Fibroblast of the aortic adventitia (primary cell): ENCODE measurements at places on chromosomes 7 and 10.

- DNase-seq: no peak
Observed at GRCh38 chr7:158270856-158271413, 316.7 kb downstream of the PTPRN2 start.

GRCh38 chr7:144527051-144527471, 123.6 kb upstream of the NOBOX start:
- no peak for DNase-seq

DNA sequence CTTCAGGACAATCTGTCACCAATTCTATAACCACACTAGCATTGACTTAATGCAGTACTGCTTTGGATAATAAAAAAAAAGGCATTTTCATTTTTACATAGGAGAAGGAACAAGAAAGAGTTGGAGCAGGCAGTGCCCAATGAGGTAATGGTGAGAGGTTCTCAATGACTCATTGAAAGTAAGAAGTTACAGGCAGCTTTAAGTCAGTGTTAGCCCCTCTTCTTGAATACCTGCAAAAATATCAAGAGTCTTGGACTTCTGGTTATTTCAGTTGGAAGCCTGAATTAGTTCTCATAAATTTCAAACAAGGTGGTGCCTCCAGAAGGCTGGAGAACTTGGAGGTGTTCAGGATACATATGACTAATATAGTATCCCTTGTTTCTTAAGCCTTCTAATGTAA, 422.5 kb downstream of the HTR7 start:
- no peak for DNase-seq

GRCh38 chr10:89164080-89164479, 43.0 kb downstream of the CH25H start:
- DNase-seq: no peak

DNA sequence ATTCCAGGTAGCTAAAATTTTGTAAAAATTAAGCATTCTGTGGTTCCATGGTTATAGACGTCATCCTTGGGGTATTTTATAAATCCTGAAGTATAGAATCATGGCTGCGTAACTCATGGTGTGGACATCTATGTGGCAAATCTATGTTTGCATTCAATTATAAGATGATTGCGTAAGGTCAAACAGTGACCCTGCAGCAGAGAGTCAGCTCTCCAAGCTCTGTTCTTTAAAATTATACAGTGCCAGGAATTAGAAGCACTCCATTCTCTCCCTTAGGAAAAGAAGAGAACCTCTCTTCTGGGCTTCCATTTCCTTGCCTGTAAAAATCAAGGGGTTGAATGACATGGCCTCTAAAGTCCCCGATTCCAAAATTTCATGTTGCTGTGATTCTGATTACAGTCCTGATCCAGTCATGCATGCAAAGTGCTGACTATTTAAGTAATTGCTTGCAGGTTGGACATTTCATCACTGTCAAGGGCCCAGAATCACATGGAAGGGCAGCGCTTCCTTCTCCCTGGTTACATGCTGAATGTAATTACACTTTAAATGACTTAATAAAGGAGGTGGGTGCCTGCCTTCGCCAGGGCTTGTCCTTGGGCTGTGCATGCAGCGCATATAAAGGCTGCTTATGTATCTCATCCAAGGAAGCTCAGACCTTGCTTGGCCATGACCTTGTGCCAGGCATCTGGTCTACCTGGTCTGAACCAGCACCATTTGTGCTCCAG, 550.7 kb downstream of the TYW1 start:
- DNase-seq: no peak

DNA sequence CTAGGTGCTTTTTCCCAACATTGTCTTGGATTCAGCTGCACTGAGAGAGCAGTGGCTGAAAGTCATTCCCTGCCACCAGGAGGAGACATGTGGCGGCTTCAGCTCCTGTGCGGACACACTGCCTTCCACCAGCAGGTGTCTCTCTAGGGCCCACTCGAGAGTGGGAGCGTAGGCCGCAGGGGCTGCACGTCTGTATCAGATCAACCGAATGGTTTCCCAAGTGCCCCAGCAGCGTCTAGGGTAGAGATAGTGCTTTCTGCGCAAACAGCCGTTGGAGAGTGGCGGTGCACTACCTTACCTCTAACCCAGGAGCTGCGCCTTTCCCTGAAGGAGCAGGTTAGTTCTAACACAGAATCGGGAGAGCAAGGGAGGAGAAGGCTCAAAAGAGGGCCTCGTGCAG, 31.7 kb downstream of the PAPOLB start:
- DNase-seq: peak; percentile 45

- no peak for DNase-seq
Observed at GRCh38 chr7:80133361-80134114, 1.1 kb upstream of the GNAI1 start.

- peak; percentile 46 for DNase-seq
Observed at GRCh38 chr7:40403703-40404476, 269.1 kb downstream of the SUGCT start.

- no peak for DNase-seq
Observed at GRCh38 chr7:7554649-7555575, 11.8 kb upstream of the MIOS start.

DNA sequence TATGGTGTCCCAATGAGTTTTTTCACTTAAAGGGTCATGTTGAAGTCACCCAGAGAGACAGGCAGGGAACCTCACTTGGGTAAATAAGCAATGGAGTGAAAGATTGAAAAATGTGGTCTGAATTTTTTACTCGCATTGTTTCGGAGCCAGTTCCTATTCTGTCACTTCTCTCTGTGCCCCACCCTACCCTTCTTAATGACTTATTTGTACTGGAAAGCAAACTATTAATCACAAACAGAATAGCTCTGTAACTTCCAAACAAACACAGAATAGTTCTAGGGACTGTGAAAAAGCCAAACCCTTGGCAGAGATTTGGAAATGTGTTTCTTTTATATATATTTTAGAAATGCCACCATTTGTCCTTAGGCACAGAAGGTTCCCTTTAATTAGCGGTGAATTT, 76.0 kb downstream of the LRMDA start:
- DNase-seq: peak; percentile 27

- DNase-seq: peak; percentile 34
Observed at GRCh38 chr7:43112941-43113621, 634 bp downstream of the HECW1 start.

DNA sequence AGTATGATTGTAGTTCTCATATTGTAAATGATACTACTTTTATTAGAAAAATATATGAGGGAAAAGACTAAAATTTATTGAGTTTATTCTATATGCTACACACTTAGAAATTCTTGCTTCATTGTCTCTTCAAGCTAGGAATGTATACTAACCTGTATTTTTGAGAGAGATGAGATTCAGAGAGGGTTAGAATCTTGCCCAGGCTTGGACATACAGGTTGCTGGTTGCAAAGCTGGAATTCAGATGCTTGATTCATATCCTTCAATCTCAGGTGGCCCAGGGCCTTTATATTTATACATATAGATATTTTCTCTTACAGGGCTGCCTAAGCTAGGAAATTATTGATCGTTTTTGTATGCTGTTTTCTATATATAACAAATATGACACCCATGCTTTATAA, 324.2 kb downstream of the CDK14 start:
- DNase-seq: no peak

DNA sequence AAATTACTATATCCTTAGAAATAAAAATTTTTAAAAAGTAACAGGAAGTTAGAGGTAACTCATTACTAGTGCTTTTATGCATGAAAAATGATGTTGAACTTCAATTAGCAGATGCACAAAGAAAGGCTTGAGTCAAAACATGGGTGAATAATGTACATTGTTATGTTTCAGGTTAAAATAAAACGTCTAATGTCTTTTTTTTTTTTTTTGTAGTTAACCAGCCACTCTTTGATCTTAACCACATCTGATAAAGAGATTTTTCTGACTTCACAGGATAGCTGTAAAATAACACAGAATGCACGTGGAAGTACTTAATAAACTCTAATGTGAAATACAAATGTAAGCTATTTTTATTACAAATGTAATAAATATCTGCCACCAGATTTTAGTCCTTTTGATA, 61.7 kb downstream of the GSAP start:
- DNase-seq: no peak

DNA sequence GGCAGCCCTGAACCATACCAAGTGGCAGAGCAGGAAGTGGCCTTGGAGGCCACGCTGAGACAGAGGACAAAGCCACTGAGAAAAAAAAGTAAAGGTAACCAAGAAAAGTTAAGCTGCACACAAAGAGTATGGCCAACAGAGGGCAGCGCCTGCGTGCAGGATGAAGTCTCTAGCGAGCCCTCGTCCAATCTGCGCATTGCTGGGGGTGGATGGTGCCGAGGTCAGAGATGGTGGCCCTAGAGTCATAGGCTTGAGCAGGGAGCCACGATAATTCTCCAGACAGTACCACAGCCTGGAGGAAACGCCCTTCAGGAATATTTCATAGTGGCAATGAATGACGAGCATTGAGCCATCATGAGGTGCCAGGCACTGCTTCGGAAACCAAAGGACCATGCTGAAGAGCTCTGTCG, 9.7 kb downstream of the ATP6V0E2 start:
- DNase-seq: peak; percentile 46

DNA sequence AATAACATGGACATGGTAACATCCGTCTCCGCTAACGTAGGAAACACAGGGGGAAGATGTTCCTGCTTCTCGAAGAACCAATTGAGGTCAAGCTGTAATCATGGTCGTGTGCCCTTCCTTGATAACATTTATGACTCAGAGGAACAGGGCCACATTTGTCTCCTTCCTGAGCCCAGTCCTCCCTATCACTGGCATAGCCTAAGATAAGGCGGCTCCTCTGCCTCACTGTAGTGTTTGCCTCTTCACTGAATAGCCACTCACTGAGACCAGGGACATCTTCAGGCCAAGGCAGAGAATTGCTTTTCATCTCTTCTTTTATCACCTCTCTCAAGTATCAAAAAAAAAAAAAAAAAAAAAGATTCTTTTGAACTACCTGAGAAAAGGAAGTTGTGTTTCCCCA, 5.4 kb upstream of the GRM8 start:
- no peak for DNase-seq

- no peak for DNase-seq
Observed at GRCh38 chr7:23272275-23272674, 25.7 kb downstream of the GPNMB start.

DNA sequence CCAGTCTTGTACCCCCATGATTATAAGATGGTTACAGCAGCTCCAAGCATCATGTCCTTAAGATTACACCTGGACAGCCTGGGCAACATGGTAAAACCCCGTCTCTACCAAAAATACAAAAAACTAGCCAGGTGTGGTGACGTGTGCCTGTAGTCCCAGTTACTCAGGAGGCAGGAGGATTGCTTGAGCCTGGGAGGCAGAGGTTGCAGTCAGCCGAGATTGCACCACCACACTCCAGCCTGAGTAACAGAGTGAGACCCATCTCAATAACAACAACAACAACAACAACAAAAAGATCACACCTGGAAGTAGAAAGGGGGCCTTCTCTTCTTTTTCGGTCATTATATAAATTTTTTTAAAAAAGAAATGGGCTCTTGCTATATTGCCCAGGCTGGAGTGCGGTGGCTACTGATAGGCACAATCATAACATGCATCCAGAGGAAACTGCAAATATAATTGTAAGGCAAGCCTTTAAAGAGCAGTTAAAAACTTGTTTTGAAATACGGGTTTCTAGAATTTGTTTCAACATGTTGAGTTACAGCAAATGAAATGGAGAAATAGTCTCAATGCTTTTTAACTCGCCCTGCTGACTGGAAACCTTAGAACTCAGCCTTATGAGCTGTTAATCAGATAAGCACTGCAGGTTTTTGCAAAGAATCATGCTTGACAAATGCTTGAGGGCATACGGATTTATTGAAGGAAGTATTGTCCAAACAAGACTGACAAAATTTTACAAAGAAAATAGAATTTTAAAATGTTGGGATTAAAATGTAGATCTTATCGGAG, 4.7 kb upstream of the ENTPD7 start:
- DNase-seq: no peak

DNA sequence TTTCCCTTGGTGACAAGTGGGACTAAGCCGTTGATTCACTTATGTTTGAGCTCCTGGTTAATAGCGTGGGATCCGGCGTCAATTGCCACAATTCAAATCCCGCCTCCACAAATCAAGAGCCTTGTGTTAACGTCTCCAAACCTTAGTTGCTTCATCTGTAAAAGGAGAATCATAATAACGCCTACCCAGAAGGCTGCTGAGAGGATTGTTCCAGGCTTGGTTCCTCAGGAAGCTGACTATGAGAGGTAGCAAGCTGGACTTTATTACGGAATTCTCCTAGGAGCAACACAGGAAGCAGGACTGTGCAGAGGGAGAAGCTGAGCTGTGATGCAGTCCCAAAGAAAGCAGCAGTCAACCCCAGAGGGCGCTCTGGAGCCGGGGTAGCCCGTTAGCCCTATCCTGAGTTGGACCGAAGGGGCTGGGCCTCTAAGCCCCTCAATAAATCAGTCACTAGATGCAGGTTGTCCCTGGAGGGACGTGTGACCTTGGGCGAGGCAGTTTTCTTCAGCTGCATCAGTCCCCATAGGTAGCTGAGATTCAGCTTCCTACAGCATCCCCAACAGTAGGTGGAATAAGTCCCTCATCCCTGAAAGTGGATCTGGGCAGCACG, 6.9 kb upstream of the BAG3 start:
- DNase-seq: no peak

- DNase-seq: no peak
Observed at GRCh38 chr7:73647725-73648592, 19.7 kb upstream of the VPS37D start.

GRCh38 chr7:94060752-94061151, 56.6 kb upstream of the BET1 start:
- no peak for DNase-seq

- no peak for DNase-seq
Observed at GRCh38 chr7:128673571-128673970, 1.5 kb downstream of the GARIN1A start.

DNA sequence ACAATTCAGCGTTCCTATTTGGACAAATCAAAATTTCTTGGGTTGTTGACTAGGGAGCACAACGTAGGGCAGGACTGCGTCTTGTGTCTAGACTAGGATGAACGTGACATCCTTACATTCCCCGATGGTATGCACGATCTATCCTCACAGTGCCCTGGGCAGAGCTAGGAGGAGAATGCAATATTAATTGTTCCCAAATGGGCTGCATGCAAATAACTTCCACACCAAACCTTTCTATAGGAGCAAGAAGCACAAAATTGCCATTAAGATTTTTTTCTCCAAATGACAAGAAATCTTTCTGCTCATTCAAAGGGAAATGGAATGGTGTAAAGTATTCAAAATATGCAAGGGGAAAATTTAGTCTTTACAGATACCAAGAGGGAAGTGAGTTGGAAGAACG, 21.4 kb upstream of the AQP1 start:
- no peak for DNase-seq

- DNase-seq: no peak
Observed at GRCh38 chr10:120691625-120692024, 159.5 kb upstream of the WDR11 start.

GRCh38 chr7:123211545-123211944, 11.8 kb upstream of the SLC13A1 start:
- DNase-seq: no peak

GRCh38 chr7:1608318-1608717, 38.5 kb upstream of the PSMG3 start:
- no peak for DNase-seq

DNA sequence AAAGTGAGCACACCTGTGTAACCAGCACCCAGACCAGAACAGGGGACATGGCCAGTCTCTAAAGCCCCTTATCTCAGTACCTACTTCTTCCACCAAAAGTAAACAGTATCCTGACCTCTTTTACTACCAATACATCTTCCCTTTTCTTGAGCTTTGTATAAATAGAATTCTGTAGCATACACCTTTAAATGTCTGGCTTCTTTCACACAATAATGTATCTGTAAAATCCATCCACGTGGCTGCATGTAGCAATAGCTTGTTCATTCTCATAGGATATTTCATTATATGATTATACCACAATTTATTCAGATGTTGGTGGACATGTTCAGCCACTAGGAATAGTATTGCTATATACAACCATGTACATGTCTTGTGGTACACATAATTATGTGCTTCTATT, 40.6 kb downstream of the BTBD16 start:
- no peak for DNase-seq

- peak; percentile 56 for DNase-seq
Observed at GRCh38 chr7:98021588-98022351, 31.8 kb upstream of the OCM2 start.
